Activated CD8-positive, alpha-beta memory T cell treated with anti-CD3 and anti-CD28 coated beads, Interleukin-2, amount 10 ng/mL, durations not matched to agents 7 days and 5 days (primary cell): ENCODE measurements at places on chromosomes 1 and 21. TPM values are rescaled to one million over a fixed set of nuclear protein-coding genes. Genes with fewer than 3 reads are reported as not detected.

Gene S100A6
- total RNA-seq, result 543 TPM

Gene CENPF
- total RNA-seq, result 158 TPM

Gene SYTL1
- 60.7 TPM for total RNA-seq

Gene KPRP
- not detected for total RNA-seq

Gene HSPB7
- total RNA-seq, result not detected

Gene CLDN14
- not detected for total RNA-seq
